CD4-positive, alpha-beta T cell (primary cell): ENCODE measurements at places on chromosomes 5 and 9.

- H3K4me3 ChIP-seq = no peak overlapping the region
- no peaks in the 10 kb centered on the region for H3K36me3 ChIP-seq
- no peaks in the 10 kb centered on the region for H3K27me3 ChIP-seq
Measured at GRCh38 chr5:37771731-37772130, 68.1 kb downstream of the GDNF start.

- no peaks in the 10 kb centered on the region for H3K27me3 ChIP-seq
- H3K4me1 ChIP-seq = no peaks in the 10 kb centered on the region
- no peak overlapping the region for H3K27ac ChIP-seq
- no peaks in the 10 kb centered on the region for H3K36me3 ChIP-seq
Measured at GRCh38 chr5:33261305-33261704, 179.5 kb upstream of the TARS1 start.

DNA sequence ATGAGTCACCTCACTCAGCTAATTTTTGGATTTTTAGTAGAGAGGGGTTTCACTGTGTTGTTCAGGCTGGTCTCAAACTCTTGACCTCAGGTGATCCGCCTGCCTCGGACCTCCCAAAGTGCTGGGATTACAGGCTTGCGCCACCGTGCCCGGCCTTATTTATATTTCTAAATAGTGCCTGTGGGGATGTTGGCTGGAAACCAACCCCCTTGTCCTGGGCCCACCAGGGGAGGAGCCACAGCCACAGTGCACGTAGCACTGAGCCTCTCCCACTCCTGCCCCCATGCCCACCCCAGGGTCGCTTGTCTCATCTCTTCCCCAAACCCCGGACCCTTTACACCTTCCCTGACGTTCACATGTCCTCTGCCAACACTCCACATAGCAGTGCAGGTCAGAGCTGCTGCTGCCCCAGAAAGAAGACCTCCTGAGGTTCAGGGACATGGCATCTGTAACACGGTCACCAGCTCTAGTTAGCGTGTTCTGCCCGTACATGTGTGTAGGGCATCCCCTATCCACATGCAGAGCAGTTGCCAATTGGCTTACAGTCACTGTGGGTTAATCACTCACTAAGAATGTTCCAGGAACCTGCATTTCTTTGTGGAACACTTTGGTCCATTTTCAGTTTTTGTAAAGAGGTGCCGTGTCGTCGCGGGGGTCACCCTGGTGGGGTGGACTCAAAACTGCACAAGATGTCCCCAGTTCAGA is 10.2 kb upstream of the MRPS2 start:
- H3K27ac ChIP-seq = no peak overlapping the region
- DNase-seq = no peak
- H3K4me3 ChIP-seq = no peak overlapping the region
- no peaks in the 10 kb centered on the region for H3K4me1 ChIP-seq

DNA sequence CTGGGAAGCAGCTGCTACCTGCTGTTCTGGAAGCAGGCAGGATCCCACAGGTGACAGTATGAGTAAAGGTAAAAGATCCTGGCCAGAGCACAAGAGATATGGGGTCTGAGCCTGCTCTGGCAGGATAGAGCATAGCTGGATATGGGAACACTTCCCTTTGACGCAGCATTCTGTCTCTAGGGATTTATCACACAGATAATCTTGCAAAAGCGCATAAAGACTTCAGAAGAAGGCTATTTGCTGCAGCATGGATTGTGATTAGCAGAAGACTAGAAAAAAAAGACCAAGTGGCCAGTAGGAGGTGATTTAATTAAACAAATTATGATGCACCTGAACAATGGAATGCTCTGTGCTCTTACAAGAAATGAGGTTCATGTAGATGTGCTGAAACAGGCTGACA is 52.4 kb upstream of the PWWP2A start:
- no peak overlapping the region for H3K4me3 ChIP-seq
- H3K27me3 ChIP-seq = peaks cover 5% of the 10 kb centered on the region

DNA sequence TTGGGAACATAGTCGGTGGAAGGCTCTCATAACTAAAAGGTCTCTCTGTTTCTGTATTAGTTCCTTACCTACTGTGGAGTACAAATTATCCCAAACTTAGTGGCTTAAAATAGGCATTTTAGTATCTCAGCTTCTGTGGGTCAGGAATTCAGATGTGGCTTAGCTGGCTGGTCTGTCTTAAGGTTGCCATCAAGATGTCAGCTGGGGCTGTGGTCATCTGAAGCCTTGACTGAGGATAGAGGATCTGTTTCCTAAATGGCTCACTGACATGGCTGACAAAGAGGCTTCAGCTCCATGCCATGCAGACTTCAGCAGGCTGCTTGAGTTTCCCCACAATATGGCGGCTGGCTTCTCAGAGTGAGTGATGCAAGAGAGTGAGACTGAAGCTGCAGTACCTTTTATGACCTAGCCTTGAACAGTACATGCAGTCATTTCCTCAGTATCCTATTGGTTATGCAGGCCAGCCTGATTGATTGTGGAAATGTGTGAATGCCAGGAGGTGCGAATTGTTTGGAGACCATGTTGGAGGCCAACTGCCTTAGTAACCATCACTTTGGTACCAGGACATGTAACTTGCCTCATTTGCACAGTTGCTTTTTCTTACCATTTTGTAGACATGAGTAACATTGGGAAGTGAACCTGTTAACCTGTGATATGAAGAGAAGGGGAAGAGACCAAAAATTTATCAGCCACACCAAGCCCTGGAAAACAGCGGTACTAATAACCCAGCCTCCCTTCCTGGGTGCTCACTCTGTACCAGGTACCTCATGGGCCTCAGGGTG is 152.8 kb upstream of the IER5L start:
- H3K36me3 ChIP-seq = no peaks in the 10 kb centered on the region
- H3K4me1 ChIP-seq = peaks cover 38% of the 10 kb centered on the region
- no peaks in the 10 kb centered on the region for H3K27me3 ChIP-seq
- no peak for DNase-seq

GRCh38 chr9:4861736-4862451 is 69.2 kb downstream of the RCL1 start:
- DNase-seq = no peak
- H3K27me3 ChIP-seq = no peaks in the 10 kb centered on the region
- peaks cover 16% of the 10 kb centered on the region for H3K36me3 ChIP-seq
- H3K4me3 ChIP-seq = no peak overlapping the region
- H3K27ac ChIP-seq = no peak overlapping the region
- H3K4me1 ChIP-seq = no peaks in the 10 kb centered on the region

- peaks cover 10% of the 10 kb centered on the region for H3K4me1 ChIP-seq
- H3K36me3 ChIP-seq = peaks cover 38% of the 10 kb centered on the region
- H3K4me3 ChIP-seq = no peak overlapping the region
Measured at GRCh38 chr9:89364666-89365531, 46.6 kb downstream of the SECISBP2 start.

- H3K27ac ChIP-seq = no peak overlapping the region
- peaks cover 14% of the 10 kb centered on the region for H3K27me3 ChIP-seq
- peaks cover 4% of the 10 kb centered on the region for H3K4me1 ChIP-seq
- no peak for DNase-seq
Measured at GRCh38 chr5:79023348-79023747, 38.2 kb upstream of the ARSB start.

- peak overlapping the region; percentile 51 for H3K4me3 ChIP-seq
- peak overlapping the region; percentile 56 for H3K27ac ChIP-seq
- H3K36me3 ChIP-seq = no peaks in the 10 kb centered on the region
Measured at GRCh38 chr5:59126708-59127573, 544.1 kb downstream of the RAB3C start.

- H3K4me3 ChIP-seq = no peak overlapping the region
- H3K27ac ChIP-seq = no peak overlapping the region
- H3K4me1 ChIP-seq = no peaks in the 10 kb centered on the region
- H3K27me3 ChIP-seq = no peaks in the 10 kb centered on the region
Measured at GRCh38 chr9:102569436-102569835, 425.7 kb upstream of the CYLC2 start.

GRCh38 chr9:97067490-97067889 is 28.5 kb upstream of the CTSV start:
- H3K27ac ChIP-seq = no peak overlapping the region
- no peak for DNase-seq
- no peaks in the 10 kb centered on the region for H3K4me1 ChIP-seq
- no peaks in the 10 kb centered on the region for H3K36me3 ChIP-seq
- H3K4me3 ChIP-seq = no peak overlapping the region

- H3K36me3 ChIP-seq = no peaks in the 10 kb centered on the region
- no peak overlapping the region for H3K27ac ChIP-seq
- no peak for DNase-seq
- H3K27me3 ChIP-seq = no peaks in the 10 kb centered on the region
- no peak overlapping the region for H3K4me3 ChIP-seq
Measured at GRCh38 chr9:3516667-3517330, 9.0 kb downstream of the RFX3 start.

- no peak for DNase-seq
- H3K27me3 ChIP-seq = no peaks in the 10 kb centered on the region
Measured at GRCh38 chr5:15338546-15338945, 161.4 kb upstream of the FBXL7 start.

DNA sequence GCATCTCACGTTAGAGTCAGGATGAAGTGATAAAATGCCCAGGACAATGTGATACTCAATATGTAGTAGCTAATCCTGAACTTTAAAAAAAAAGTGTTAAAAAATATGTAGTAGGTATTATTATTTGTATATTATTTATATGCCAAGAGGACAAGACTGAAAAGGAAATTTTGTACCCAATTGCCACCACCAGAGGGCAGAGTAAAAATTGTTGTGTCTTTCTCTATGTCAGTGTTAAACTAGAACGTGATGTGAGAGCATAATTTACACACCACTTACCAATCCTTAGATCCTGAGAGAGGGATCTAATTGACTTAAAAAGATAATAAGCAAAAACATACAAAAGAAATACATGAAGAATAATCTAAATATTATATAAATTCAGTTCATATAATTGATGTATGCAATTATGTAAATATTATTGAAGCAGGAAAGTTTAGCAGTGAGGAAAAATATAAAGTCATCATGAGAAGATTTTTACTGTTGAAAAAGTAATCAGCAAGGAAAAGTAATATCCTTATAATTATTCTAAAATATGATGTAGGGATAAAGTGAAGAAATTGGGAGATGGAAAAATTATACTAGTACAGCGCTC is 288.9 kb downstream of the RAB3C start:
- H3K36me3 ChIP-seq = no peaks in the 10 kb centered on the region
- no peaks in the 10 kb centered on the region for H3K4me1 ChIP-seq
- H3K27me3 ChIP-seq = peaks cover 4% of the 10 kb centered on the region
- DNase-seq = peak; percentile 11

GRCh38 chr5:13648822-13649221 is 295.7 kb downstream of the DNAH5 start:
- no peak overlapping the region for H3K4me3 ChIP-seq
- H3K4me1 ChIP-seq = no peaks in the 10 kb centered on the region
- no peaks in the 10 kb centered on the region for H3K27me3 ChIP-seq
- H3K36me3 ChIP-seq = no peaks in the 10 kb centered on the region

GRCh38 chr5:134606726-134607125 is 25.9 kb downstream of the SAR1B start:
- no peak for DNase-seq
- H3K27me3 ChIP-seq = no peaks in the 10 kb centered on the region
- H3K36me3 ChIP-seq = peaks cover 68% of the 10 kb centered on the region
- no peak overlapping the region for H3K27ac ChIP-seq

DNA sequence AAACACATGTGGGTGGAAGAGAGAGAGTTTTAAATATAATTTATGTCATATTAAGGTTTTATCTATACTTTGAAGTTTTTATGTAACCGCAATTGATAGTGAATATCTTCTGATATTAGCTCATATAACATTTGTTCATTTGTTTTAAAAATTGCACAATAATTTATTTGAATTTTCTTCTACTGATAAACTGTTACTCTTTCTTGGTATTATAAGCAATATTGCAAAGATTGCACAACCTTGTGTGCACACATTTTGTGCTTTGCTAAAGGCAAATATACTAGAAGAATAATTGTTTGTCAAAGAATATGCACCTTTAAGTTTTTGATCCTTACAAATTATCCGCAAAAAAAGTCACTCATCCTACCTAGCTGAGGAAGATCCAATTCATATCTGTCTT is 275.7 kb downstream of the TLR4 start:
- no peak overlapping the region for H3K27ac ChIP-seq
- no peak overlapping the region for H3K4me3 ChIP-seq
- H3K27me3 ChIP-seq = no peaks in the 10 kb centered on the region
- no peaks in the 10 kb centered on the region for H3K4me1 ChIP-seq

DNA sequence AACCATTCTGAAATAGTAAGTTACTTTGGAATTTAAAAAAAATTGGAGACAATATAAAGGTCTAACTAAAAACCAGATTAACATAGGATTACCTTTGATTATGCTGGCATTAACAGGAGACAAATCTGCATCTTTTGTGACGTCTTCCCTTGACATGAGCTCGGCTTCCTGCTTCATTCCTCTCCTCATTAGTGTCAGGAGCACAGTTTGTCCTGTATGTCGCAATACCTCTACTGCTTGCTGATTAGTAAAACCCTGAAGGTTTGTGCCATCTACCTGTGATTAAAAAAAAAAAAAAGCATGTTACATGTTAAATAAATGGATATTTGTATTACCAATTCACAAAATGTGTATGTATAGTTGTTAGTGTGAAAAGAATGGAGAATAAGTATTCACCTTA is 73.7 kb downstream of the MPDZ start:
- DNase-seq = no peak
- no peak overlapping the region for H3K4me3 ChIP-seq
- H3K27me3 ChIP-seq = no peaks in the 10 kb centered on the region
- no peaks in the 10 kb centered on the region for H3K4me1 ChIP-seq
- H3K27ac ChIP-seq = no peak overlapping the region

- DNase-seq = no peak
- H3K27me3 ChIP-seq = no peaks in the 10 kb centered on the region
- H3K36me3 ChIP-seq = no peaks in the 10 kb centered on the region
- no peak overlapping the region for H3K4me3 ChIP-seq
Measured at GRCh38 chr9:89935801-89936200, 331.0 kb downstream of the GADD45G start.

GRCh38 chr9:93129286-93129685 is 4.8 kb downstream of the NINJ1 start:
- H3K27me3 ChIP-seq = no peaks in the 10 kb centered on the region
- no peak for DNase-seq
- H3K4me1 ChIP-seq = peaks cover 93% of the 10 kb centered on the region
- H3K4me3 ChIP-seq = no peak overlapping the region
- H3K27ac ChIP-seq = no peak overlapping the region

GRCh38 chr9:15711931-15712330 is 159.1 kb downstream of the CCDC171 start:
- H3K4me1 ChIP-seq = no peaks in the 10 kb centered on the region
- H3K27ac ChIP-seq = no peak overlapping the region
- H3K27me3 ChIP-seq = no peaks in the 10 kb centered on the region
- DNase-seq = no peak
- no peak overlapping the region for H3K4me3 ChIP-seq

- H3K36me3 ChIP-seq = no peaks in the 10 kb centered on the region
- H3K4me1 ChIP-seq = no peaks in the 10 kb centered on the region
- no peak for DNase-seq
- H3K27ac ChIP-seq = no peak overlapping the region
Measured at GRCh38 chr9:14277761-14278160, 36.2 kb downstream of the NFIB start.

GRCh38 chr9:19397845-19398244 is 11.0 kb upstream of the ACER2 start:
- no peak overlapping the region for H3K27ac ChIP-seq
- no peak overlapping the region for H3K4me3 ChIP-seq
- no peaks in the 10 kb centered on the region for H3K4me1 ChIP-seq
- DNase-seq = no peak
- H3K27me3 ChIP-seq = no peaks in the 10 kb centered on the region
